ENCODE measurements at places on chromosomes 7 and 10. TPM values are rescaled to one million over a fixed set of nuclear protein-coding genes. Genes with fewer than 3 reads are reported as not detected.

DNA sequence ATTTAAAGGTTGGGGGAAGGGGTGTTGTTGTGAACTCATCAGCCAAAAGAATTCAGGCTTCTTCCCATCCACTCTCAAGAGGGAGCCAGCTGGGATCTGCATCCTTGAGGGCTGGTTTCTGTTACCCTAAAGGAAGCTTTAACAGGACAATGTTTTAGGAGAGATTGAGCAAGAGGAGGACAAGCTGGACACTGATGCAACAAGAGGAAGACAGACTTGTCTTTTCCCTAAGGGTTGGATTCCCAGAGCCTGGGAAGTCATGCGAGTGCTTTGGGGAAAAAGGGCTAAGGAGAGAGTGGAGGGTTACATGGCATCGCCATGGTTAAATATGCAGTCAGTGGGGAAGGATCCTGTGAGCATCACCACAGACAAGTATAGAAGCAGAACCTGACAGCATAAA, 47.6 kb upstream of the PDE1C start:
- no peak for DNase-seq

DNA sequence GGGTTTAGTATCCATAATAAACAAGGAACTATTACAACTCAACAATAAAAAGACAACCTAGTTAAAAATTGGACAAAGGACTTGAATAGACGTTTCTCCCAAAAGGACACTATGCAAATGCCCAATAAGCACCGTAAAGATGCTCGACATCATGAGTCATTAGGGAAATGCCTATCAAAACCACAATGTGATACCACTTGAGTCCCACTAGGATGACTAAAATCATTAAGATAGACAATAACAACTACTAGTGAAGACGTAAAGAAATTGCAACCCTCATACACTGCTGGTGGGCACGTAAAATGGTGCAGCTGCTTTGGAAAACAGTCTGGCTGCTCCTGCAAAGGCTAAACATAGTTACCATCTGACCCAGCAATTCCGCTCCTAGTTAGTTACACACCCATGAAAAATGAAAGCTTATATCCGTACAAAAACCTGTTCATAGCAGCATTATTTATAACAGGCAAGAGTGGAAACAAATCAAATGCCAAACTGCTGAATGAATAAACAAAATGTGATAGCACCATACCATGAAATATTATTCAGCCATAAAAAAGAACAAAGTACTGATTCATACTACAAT, 17.3 kb downstream of the CCDC3 start:
- DNase-seq: no peak

DNA sequence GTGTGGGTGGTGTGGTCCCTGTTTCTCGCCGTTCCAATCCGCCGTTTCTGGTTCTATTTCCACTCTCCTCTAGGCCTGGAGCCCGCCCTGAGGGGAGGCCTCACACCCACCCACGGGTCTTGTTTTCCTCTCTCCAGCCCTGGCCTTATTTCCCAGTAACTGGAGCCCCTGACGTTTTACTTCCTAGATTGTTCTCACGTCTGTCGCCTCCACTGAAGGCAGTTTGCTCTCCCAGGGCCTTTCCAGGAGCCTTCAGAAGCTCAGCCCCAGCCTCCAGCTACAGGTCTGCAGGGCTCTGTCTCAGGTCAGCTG, 30.6 kb downstream of the CFAP46 start:
- no peak for DNase-seq

- DNase-seq: peak; percentile 10
Measured at GRCh38 chr10:125828311-125828710, 5.0 kb downstream of the BCCIP start.

Gene SHH
- total RNA-seq: not detected

Gene CPXM2
- total RNA-seq: not detected

Gene MYL10
- not detected for total RNA-seq

Gene GPR26
- total RNA-seq: not detected

Gene CD36
- total RNA-seq: not detected

Gene SPDYE2B
- not detected for total RNA-seq

Gene AKR1D1
- not detected for total RNA-seq

GRCh38 chr10:31700181-31700611, 228.4 kb downstream of the ARHGAP12 start:
- DNase-seq: no peak
